ENCODE measurements at places on chromosomes 1 and 21.

GRCh38 chr1:53963460-53963859 lies 17.3 kb downstream of the LRRC42 start:
- no peak for DNase-seq

- DNase-seq: no peak
Observed at GRCh38 chr1:213683529-213683928, 304.2 kb upstream of the PROX1 start.

GRCh38 chr1:230647321-230647720 lies 5.0 kb downstream of the COG2 start:
- no peak for DNase-seq

DNA sequence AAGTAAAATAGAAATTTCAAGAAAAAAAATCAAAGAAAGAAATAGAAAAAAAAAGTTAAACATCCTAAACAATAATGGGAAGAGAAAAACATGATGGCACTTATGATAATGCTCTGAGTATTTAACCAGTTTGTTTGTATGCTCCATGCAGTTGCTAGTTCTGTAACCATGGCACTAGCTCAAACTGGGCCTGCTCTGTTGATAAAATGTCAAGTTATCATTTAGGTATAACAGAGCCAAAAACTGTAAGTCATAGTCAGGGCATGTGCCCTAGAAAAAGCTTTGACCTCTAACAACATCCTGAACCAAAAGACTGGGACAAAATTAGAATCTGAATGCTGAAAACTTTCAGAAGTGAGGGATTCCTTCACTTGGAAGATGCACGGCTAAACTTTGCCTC lies 148.9 kb downstream of the KCNT2 start:
- DNase-seq: no peak

GRCh38 chr1:85599681-85600080 lies 19.1 kb downstream of the CCN1 start:
- no peak for DNase-seq

- no peak for DNase-seq
Observed at GRCh38 chr1:206534552-206534951, 27.2 kb downstream of the RASSF5 start.

DNA sequence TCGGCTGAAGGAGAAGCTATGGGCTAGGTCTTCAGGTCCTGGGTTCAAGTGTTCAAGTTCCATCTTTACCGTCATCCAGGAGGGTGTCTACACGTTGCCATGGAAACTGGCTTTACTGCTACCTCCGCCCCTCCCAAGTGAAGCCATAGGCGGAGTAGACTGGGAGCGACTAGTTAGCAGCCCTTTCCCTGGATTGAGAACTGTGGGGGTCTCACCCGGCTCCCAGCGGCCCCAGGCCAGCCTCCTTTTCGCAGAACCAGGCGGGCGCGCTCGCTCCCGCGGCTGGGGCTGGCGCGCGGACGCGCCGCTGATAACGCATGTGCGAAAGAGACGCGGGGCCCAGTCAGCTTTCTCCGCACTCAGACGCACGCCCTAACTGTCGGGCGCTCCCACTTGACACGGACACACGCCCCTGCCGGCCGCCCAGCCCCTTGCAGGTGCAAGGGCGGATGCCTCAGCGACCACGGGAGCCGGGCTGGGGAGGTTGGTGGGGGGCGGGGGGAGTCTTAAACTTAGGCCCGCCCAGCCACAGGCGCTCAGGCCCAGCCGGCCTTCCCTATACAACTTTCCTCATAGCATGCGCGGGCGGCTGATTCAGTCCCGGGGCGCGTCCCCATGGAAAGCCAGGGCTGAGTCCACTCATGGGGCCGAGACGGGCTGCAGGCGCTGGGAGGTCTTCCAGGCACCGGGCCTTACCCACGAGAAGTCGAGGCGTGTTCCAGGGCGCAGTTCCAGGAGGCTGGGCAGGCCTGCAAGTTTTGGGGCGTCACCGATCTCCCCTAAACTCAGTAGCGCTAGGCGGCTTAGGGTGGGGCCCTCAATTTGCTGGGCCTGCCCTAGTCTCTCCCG lies 7.4 kb downstream of the EFNA4 start:
- peak; percentile 88 for DNase-seq

GRCh38 chr21:45050797-45051489 lies 23.4 kb upstream of the ADARB1 start:
- DNase-seq: no peak

DNA sequence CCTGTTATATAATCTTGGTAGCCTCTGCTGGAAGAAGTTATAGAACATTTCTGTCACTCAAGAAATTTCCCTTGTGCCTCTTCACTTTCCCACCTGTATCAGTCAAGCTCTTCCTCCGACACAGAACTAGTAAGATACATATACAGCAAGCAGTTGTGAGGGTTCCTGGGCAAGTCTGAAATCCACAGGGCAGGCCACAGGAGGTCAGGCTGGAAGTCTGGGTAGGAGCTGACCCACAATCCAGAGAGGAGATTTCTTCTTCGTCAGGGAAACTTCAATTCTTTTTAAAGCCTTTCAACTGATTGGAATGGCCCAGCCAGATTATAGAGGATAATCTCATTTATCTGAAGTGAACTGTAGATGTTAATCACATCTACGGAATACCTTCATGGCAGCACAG lies 96.4 kb upstream of the FMN2 start:
- DNase-seq: no peak

GRCh38 chr21:31872452-31873274 lies at the start of gene HUNK:
TSS of gene HUNK (plus strand) at chr21:31873020. CDS start at chr21:31873675, 655 bp downstream.
- peak; percentile 93 for DNase-seq

- DNase-seq: no peak
Observed at GRCh38 chr1:95435611-95436010, 201.6 kb downstream of the RWDD3 start.

DNA sequence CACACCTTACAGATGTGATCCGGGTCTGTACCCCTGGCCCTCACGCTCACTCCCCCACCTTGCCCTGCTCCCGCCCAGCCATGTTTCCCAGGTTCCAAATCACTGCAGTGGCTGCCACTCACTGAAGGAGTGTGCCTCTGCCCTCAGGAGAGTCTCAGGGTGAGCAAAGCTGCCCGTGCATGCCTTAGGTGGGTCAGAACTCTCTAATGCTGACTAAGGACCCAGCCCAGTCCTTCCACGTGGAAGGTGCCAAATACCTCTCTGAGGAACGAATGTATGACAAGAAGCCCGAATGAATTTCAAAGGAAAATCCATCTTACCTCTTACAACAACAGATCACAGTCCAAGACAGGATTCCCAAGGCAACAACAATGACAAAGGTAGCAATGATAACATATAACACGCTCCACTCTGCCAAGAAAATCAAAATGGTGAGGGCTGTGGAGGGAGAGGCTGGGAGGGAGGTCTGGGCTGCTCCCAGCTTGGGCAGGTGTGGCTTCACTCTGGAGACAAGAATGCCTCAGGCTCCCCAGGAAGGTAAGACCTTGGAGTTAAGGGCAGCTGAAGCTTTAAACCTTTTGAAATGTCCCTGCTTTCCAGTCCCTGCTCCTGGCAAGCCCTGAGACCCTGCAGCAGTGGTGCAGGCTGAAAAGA lies 115.2 kb downstream of the KIAA0319L start:
- no peak for DNase-seq

Measured in kidney (tissue), 22 donors.